ENCODE measurements at places on chromosomes 3 and 15.

- no peak for DNase-seq
Measured at GRCh38 chr3:189500798-189501495, 130.2 kb upstream of the TP63 start.

GRCh38 chr15:85542895-85543331, 162.5 kb downstream of the AKAP13 start:
- DNase-seq = peak; percentile 79

GRCh38 chr3:31610700-31611275, 78.1 kb downstream of the STT3B start:
- no peak for DNase-seq

DNA sequence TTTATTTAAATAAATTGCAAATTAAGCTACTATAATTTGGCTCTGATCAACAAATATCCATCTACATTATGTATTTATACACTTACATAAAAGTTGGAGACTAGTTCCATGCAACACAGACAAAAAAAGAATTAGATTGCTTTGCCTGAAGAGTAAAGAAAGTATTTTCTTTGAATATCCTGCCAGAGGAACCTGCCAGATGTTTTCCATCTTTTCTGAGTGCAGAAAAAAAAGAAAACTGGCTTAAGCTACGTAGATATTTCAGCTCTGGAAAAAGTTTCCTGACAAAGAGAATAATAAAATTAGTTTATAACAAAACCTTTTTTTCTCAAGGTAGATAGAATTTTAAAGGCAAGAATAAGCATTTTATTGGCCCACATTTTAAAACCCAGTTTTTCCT, 607.5 kb upstream of the NAALADL2 start:
- DNase-seq = no peak

DNA sequence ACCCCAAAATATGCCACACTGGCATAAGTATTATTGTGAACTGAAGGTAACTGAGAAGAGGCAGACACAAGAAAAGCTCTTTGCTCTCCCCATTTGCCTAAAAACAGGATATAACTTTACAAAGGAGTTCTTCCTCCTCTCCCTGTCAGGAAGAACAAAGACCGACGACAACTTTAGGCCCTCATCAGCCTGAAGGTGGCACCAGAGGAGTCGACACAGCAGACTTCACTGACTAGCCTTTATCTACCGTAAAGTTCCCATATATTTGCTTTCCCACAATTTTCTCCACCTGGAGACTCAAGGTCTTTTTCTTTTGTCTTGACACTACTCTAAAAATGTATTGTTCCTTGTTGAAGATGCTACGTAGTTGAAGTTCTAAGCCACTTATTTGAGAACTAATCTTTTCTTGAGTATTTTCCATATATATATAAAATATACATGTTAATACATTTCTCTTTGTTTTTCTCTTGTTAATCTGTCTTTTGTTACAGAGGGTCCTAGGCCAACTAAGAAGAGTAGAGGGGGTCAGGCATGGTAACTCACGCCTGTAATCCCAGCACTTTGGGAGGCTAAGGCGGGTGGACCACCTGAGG, 16.2 kb upstream of the XIRP1 start:
- peak; percentile 32 for DNase-seq

GRCh38 chr3:24986612-24987011, 441.5 kb upstream of the RARB start:
- DNase-seq = no peak

- no peak for DNase-seq
Measured at GRCh38 chr3:11291808-11292207, 19.6 kb downstream of the ATG7 start.

DNA sequence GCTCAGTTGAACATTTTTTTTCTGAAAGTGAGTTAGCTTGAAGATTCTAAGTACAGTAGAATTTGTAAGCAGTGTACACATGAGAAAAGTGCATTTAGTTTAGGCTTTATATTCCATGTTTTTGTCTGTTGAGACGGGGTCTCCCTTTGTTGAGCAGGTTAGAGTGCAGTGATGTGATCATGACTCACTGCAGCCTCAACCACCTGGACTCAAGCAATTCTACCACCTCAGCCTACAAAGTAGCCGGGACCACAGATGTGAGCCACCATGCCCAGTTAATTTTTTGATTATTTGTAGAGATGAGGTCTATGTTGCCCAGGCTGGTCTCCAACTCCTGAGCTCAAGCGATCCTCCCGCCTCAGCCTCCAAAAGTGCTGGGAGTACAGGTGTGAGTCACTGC, 5.3 kb upstream of the CSNK1G1 start:
- no peak for DNase-seq

DNA sequence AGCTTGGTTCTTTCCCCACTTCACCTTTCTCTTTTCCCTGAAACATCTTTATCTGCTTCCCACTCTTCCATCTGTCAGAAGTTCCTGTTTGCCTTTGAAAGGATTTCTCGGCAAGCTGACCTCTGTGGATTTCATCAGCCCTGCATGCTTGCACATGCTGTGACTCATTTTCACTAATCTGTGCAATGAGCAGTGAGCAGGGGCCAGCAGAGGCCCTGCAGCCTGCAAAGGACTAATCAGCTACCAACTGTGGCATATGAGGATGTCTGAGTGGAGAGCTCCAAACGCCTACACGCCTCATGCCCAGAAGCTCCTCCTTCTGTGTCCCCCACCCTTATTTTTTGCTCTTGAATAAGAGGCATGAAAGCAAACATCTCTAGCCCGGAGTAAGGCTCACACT, 333.0 kb upstream of the SEMA6D start:
- no peak for DNase-seq

DNA sequence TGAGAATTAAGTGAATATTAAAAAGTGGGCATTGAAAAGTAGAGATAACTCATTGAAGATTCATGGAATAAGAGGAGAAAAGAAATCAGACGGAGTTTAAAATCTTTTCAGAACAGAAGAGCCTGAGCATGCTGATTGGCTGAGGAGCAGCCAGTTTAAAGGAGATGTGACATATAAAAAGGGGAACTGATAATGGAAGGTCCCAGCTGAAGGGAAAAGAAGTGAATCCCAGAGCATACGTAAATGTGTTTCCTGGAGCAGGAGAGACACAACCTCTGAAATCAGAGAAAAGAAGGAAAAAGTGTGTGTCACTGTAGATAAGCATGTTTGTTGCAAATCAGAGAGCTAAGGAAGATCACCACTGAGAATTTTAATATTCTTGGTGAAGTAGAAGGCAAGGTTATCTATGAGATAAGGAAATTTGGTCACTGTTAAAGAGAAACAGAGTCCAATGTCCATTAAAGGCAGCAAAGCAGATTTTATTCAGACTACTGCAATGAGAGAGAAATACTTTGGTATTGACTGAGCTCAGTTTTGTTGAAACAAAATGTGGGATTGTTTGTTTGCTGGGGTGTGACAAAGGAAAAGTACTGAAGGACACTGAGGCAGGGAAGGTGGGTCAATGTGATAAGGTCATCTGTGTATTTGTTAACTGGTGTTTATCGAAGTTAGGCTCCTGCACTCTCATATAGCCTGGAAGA, 84.6 kb upstream of the WDR72 start:
- no peak for DNase-seq

DNA sequence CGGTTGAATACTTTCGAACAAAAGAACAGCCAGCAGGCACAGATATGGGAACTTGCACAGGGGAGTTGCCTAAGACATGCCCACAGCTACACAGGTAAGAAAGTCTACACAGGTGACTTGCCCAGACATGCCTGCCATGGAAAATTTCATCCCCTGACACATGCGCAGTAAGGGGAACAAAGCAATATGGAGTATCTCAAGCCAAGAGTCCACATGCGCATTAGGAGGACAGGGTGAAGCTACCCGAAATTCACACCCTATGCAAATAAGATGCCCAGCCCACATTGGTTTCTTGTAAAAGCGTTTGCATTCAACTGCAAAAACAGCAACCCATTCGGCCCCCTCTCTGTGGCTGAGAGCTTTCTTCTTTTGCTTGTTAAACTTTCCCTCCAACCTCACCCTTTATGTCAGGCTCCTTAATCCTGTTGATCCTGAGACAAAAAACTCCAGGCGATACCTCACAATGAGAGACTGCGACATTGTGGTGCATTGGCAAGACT, 49.3 kb upstream of the TRPM1 start:
- no peak for DNase-seq

DNA sequence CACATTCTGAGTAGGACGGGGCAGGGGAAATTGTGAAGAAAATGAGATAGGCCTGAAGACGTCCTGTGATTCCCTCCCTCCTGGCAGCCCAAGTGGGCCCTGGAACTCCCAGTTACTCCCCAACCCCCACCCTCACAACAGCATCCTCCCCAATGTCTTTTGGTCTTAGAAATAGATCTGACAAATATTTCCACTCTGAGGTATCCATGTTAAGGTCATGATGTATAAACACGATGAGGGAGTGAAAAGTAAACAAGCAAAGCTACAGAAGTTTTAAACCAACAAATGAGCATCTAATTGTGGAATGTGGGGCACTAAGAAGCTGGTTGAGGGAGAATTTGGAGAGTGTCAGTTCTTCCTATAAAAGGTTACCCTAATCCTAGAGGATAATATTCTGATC, 103.7 kb upstream of the AADACL2 start:
- DNase-seq = no peak

GRCh38 chr3:188604651-188605050, 450.7 kb downstream of the LPP start:
- no peak for DNase-seq

- DNase-seq = peak; percentile 94
Measured at GRCh38 chr3:50227390-50228183, 8.4 kb upstream of the GNAI2 start.

DNA sequence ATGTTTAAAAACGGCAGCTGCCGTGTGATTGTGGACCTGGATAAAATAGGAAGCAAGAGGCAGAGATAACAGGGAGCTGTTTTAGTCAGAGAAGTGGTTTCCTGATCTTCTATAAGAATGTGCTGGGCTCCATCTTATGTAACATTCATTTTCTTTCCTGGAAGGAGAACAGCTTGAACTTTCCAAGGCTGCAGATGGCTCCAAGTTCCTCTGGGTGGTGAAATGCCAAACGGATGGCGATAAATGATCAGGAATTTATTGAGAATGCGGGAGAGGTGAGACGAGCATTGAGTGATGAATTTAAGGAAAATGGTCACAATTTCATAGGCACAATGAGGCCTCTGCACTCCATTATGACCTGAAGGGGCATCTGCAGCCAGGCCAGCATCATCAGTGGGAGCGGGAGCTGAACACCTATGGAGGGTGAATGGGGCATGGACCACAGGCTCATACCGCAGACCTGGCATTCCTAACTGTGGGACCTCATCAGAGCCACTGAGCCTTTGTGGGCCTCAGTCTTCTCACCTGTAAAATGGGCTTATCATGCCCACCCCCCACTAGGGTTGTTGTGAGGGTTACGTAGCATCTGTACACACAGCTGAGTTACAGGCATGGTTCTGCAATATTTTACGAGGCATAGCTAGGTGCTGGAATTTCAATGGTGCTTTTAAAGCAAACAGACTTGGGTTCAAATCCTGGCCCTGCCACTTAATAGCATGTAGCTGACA, 17.1 kb downstream of the MGLL start:
- no peak for DNase-seq

DNA sequence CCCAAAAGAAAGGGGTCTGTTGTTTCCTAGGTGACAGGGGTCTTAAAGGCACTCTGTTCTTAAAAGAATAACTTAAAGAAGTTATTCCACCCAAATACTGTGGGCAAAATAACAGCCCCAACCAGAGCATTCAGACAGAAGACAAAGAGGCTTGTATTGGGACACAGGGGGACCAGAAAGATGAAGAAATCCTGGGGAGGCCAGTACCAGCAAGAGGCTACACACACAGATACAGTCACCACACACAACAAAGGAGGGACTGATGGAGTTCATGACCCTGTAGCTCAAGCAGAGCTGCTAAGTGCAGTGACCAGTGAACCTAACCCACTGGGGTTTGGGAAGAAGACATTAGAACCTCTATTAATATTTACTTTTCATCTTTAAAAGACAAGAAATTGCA, 59.0 kb downstream of the MTHFS start:
- no peak for DNase-seq

DNA sequence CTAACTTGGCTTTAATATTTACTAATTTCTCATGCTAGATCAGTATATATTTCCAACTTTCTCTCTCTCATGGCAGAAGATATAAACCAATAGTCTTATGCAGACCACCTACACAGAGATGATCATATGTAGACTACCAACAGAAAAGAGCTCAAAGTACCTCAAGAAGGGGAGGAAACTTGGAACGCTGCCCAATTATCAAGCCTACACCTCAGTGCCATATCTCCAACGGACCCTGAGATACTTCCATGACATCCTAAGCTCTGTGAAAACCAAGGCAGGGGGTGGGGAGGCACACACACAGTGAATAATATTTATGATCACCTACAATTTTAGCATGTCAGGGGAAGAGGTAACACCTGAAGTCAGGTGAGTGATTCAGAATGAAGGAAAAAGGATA, 100.6 kb downstream of the STAG1 start:
- no peak for DNase-seq

GRCh38 chr3:127587876-127588275, 2.7 kb downstream of the TPRA1 start:
- DNase-seq = no peak

- no peak for DNase-seq
Measured at GRCh38 chr3:135865085-135865484, 100.4 kb upstream of the PPP2R3A start.

GRCh38 chr3:126313580-126314304, 43.5 kb downstream of the KLF15 start:
- DNase-seq = no peak

DNA sequence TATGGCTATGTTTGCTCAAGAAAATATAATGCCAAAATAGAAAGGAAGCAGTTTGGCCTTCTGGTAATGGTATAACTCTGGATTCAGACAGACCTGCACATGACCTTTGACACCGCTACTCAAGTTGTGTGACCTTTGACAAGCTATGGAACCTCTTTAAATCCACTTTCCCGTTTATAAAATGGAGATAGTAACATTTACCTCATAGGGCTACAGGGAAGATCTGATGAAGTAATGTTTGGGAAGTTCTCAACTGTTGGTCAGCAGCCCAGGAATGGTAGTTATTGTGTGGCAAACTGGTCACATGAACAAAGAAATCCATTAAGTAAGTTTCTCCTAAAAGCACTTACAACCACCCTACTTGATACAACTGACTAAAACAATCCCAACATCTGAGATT, 95.1 kb upstream of the PHLDB2 start:
- no peak for DNase-seq

DNA sequence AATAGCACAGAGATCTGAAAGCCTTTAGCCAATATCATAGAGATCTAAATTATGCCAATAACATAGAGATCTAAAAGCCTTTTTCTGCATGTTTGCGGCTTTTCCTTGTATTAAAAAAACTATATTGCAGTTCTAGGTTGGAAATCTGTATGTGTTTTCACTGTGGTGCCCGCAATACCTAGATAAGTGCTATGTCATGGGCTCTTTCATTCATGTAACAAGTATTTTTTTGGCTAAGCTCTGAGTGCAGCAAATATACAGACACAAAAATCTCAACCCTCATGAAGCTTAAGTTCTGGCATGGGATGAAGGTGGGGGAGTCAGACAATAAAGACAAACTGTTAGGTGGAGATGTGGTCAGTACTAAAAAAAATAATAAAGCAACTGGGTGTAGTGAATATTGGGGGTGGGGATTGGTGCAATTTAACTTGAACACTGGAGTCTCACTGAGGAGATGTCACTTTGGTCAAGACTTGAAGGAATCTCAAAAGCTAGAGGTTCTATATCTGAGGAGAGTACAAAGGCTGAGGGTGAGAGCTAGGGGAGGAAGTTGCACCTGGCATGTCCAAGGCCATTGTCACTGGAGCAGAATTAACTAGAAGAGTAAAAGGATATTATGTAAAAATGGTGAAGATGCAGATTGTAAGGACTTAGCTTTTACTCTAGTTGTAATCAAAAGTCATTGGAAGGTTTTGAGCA, 973 bp downstream of the BUB1B start:
- no peak for DNase-seq

GRCh38 chr3:98823791-98824190, 60.7 kb downstream of the ST3GAL6 start:
- no peak for DNase-seq

Measured in activated CD4-positive, alpha-beta T cell treated with anti-CD3 and anti-CD28 coated beads, Interleukin-2, Interleukin-4, amounts not matched to agents 100 ng/mL and 50 ng/mL, durations not matched to agents 16 hours and 8 hours (primary cell).